ENCODE measurements at places on chromosomes 4 and X.
A peak's percentile ranks its signal among the peaks of the same experiment; 100 is the strongest.

DNA sequence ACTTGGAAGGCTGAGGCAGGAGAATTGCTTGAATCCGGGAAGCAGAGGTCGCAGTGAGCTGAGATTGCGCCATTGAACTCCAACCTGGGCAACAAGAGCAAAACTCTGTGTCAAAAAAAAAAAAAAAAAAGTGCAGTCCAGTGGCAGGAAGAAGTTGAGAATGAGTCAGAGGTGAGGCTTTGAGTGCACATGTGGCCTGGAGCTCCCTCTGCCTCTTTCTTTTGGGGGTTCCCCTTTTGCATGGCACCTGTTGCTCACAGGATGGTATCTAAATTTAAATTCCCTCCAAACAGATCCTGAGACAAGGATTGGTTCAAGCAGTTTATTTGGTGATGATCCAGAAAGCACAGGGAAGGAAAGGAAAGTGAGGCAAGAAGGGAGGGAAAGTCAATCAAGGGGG lies 151.4 kb upstream of the STX18 start:
- no peak for DNase-seq

DNA sequence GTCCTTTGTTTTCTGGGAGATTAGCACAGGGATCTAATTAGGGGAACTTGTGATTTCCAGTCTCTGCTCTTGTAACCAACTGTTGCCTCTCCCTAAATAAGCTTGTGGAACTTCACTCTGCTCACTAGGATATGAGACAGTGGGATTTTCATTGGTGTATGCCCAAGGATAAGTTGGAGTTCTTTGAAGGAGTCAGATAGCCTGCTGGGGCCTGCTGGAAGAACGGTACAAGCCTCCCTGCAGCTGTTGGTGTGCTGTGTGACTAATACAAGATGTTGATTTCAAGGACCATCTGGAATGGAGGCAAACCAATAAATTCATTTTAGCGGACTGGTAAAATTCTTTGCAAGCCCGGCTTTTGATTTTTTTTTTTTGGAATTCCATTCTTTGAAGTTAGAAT lies 167.0 kb downstream of the AASDH start:
- no peak for DNase-seq

DNA sequence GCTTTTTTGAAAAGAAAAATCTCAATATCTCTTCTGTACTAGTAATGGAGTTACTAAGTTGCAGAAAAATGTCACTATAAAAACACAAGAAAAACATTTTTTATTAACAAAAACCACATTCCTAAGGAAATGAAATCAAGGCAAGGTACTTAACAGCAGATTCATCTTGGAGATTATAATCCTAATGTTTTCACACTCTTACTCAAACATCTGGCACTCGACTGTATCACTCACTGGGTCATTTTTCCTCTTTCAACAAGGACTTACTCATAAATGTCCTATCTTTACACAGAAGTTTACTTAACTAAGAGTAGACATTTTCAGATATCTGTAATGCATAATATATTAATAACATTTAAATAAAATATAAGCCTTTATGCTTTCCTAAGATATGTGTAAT lies 216.6 kb downstream of the NR3C2 start:
- DNase-seq: no peak

GRCh38 chrX:104270212-104270611 lies 15.5 kb upstream of the ESX1 start:
- DNase-seq: no peak

- DNase-seq: peak; percentile 29
These were observed 478.9 kb downstream of the KCNIP4 start for GRCh38 chr4:21469438-21470300.

- DNase-seq: peak; percentile 25
These were observed 56.0 kb downstream of the SPRY1 start for GRCh38 chr4:123452616-123453015.

DNA sequence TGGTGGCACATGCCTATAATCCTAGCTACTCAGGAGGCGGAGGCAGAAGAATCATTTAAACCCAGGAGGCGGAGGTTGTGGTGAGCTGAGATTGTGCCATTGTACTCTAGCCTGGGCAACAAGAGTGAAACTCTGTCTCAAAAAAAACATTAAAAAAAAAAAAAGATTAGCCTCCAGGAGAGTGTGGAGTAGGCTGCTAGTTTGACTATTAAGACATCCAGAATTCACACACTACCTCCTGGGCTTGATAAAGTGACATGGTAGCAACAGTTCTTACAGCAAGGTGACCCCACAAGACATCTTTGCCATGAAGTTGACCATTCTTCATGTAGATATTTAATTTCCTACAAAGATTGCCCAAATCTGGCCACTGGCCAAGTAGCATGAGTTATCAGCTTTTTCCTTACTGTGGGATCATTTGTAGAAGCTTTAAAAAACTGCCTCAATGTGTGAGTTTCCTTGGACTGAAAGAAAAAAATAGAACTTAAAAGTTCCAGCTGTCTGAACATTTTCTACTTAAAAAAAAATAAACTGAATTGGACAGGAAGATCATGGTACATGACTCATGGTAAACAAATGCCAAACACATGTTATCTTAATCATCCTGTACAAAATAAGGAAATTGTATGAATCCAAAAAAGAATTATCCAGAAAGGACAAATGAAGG lies 35.3 kb upstream of the SPRY1 start:
- DNase-seq: peak; percentile 32

DNA sequence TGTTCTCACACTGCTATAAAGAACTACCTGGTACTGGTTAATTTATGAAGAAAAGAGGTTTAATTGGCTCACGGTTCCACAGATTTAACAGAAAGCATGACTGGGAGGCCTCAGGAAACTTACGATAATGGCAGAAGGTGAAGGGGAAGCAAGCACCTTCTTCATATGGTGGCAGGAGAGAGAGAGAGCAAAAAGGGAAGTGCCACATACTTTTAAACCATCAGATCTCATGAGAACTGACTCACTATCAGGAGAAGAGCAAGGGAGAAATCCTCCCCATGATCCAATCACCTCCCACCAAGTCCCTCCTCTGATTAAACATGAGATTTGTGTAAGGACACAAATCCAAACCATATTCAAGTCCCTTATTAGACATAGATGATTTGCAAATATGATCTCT lies 12.3 kb upstream of the RAP2C start:
- no peak for DNase-seq

DNA sequence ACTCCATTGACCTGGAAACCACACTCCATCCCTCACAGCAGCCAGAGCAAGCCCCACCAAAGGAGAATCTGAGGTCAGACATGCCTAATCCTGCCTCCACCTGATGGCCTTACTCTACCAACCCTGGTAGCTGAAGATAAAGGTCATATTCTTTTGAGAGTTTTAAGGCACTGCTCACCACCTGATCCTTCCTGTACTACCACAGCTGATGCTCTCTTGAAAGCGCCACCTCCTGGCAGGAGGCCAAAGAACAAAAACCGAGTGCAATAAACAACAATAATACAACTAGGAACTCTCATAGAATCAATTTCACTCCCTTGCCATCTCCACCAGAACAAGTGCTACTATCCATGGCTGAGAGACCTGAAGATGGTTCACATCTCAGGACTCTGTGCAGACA lies 301.6 kb downstream of the NAF1 start:
- DNase-seq: peak; percentile 28

GRCh38 chr4:1474126-1475090 lies 68.2 kb upstream of the NKX1-1 start:
- DNase-seq: no peak

DNA sequence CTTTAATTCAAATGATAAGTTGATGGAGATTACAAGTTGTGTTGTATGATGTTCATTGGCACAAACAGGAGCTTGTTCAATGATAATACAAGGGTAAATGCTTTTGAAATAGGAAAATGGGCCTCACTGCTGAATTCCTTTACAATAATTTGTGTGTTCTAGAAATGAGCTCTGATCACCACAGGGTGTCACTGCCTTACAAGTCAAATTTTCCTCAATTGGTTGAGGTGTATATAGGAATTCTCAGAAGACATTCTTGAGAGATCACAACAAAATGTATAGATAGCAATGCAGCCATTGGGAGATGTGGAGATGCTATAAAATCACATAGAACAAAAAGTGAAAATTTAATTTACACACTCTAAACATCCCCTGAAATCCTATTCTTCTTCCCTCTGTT lies 49.6 kb downstream of the KLF8 start:
- peak; percentile 58 for DNase-seq
